Psoas muscle (tissue), 8 donors: ENCODE measurements at places on chromosomes 7 and 10. TPM values are rescaled to one million over a fixed set of nuclear protein-coding genes. Genes with fewer than 3 reads are reported as not detected.

Gene CALY
- not detected for polyA plus RNA-seq

Gene PTPN20
- polyA plus RNA-seq, result 4.8 TPM

Gene ATG9B
- polyA plus RNA-seq, result 0.18 TPM

Gene NRF1
- polyA plus RNA-seq, result 4.4 TPM

Gene ZNF679
- polyA plus RNA-seq, result not detected

Gene MRC1
- polyA plus RNA-seq, result 1.6 TPM

Gene GIMAP1
- 3.3 TPM for polyA plus RNA-seq

Gene NEUROD6
- polyA plus RNA-seq, result 0.05 TPM

Gene TCF7L2
- polyA plus RNA-seq, result 2.5 TPM

Gene ZCCHC24
- 112 TPM for polyA plus RNA-seq

Gene HMX3
- polyA plus RNA-seq, result not detected

Gene ZNF273
- polyA plus RNA-seq, result 0.96 TPM

Gene C10orf90
- not detected for polyA plus RNA-seq

Gene SEMA3D
- polyA plus RNA-seq, result 0.01 TPM

Gene ALOX5
- polyA plus RNA-seq, result 2.0 TPM

Gene VIPR2
- polyA plus RNA-seq, result 1.3 TPM

Gene OR13A1
- polyA plus RNA-seq, result not detected

Gene TMEM176B
- 2.2 TPM for polyA plus RNA-seq

Gene MEOX2
- 3.1 TPM for polyA plus RNA-seq

Gene EPHB4
- 5.1 TPM for polyA plus RNA-seq

Gene MPLKIP
- polyA plus RNA-seq, result 17.6 TPM

Gene ZNF488
- 0.03 TPM for polyA plus RNA-seq

Gene ICA1
- polyA plus RNA-seq, result 2.0 TPM

Gene NANOS1
- polyA plus RNA-seq, result 1.4 TPM

Gene CDC14C
- not detected for polyA plus RNA-seq

Gene PLXNA4
- polyA plus RNA-seq, result 0.15 TPM

Gene CNPY4
- 7.0 TPM for polyA plus RNA-seq

Gene ASZ1
- not detected for polyA plus RNA-seq

Gene ABCB1
- polyA plus RNA-seq, result 0.25 TPM

Gene VSTM4
- 1.1 TPM for polyA plus RNA-seq

Gene KCNH2
- polyA plus RNA-seq, result 0.20 TPM

Gene PRPS1L1
- not detected for polyA plus RNA-seq

Gene CCL26
- polyA plus RNA-seq, result 0.34 TPM

Gene CYP26C1
- polyA plus RNA-seq, result not detected

Gene SLIT1
- 0.08 TPM for polyA plus RNA-seq

Gene HDAC9
- polyA plus RNA-seq, result 0.38 TPM

Gene RBP3
- polyA plus RNA-seq, result not detected

Gene PHYHIPL
- 0.18 TPM for polyA plus RNA-seq

Gene NFKB2
- 8.3 TPM for polyA plus RNA-seq

Gene SRGN
- polyA plus RNA-seq, result 30.2 TPM

Gene NOM1
- polyA plus RNA-seq, result 14.7 TPM

Gene FRMD4A
- polyA plus RNA-seq, result 6.0 TPM

Gene HELLS
- 0.06 TPM for polyA plus RNA-seq

Gene C10orf143
- 4.1 TPM for polyA plus RNA-seq

Gene ACSM6
- not detected for polyA plus RNA-seq

Gene BMPER
- 1.0 TPM for polyA plus RNA-seq

Gene STK31
- polyA plus RNA-seq, result not detected

Gene GGCT
- polyA plus RNA-seq, result 31.8 TPM

Gene TFEC
- 0.23 TPM for polyA plus RNA-seq

Gene STAG3
- 0.51 TPM for polyA plus RNA-seq

Gene VPS37D
- polyA plus RNA-seq, result 0.42 TPM

Gene CUTC
- 167 TPM for polyA plus RNA-seq

Gene GRID1
- 0.22 TPM for polyA plus RNA-seq

Gene UCN3
- not detected for polyA plus RNA-seq
